NCI-H524 treated with DMSO at 0.1 percent for 48 hours (cell line): ENCODE measurements at places on chromosomes 13 and 19.
A peak's percentile ranks its signal among the peaks of the same experiment; 100 is the strongest.

DNA sequence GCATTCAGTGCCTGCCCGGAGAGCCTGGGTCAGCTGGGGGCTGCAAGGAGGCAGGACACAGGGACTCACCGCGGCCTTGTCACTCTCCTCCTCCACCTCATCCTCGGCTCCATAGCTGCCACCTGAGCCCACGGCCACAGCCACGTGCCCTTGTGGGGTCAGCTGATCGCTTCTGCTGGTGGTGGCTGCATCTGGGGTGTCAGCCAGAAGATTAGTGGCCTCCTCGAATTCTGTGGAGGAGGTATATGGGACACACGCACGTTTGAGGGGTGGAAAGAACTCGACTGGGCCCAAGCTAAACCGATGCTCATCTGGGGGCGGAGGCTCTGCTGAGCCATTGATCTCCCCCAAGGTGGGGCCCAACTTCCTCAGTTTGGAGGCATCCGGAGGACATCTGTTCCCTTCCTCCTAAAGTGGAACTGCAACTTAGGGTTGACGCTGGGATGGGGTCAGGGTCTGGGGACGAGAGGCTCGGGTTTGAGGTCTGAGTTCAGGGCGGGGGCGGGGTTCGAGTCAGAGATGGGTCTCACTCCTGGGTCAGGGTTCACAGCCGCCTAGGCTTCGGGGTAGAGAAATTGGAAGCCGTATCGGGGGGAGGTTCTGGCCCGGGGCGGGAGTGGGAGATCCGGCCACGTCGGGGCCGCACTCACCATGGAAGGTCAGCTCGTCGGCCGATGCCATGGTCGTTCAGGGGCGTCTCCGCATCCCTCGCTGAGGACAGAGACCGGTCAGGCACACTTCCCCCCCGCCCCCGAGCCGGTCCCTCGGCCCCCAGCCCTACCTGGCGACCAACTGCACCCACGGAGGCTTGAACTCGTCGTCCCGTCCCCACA lies 493 bp downstream of the YIPF2 start:
- DNase-seq = no peak

DNA sequence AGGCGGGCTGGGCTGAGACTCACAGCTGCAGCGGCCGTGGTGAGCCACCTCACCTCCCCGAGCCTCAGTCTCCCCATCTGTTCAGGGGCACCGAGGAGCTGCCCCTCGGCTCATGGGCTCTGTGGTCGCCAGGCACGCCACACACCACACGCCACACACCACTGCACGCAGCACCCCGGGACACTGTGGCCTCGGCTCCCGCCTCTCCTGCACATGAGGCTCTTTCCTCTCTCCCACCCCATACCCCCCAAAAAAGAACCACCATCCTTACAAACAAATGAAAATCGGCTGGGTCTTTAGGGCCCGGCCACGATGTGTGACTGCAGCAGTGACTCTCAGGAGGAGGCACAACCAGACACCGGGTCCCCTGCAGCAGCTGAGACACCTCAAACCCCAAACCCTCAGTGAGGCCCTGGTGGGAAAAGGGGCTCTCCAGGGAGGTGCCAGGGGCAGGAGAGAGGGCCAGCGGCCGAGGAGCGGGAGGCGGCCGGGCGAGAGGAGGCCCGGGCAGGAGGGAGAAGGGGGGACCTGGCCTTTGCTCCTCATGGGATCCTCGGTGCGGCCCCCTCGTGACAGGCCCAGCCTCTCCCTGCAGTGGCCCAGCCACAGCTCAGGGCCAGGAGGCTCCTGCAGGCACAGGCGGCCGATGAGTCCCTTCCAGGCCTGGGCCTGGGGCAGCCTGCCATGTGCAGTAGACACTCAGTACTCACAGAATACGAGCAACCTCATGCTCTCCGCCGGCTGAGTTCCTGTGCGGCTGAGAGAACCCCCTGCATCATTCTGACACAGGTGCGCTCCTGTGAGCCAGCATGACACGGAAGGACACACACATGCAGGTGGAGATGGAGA lies 66.3 kb downstream of the RASA3 start:
- DNase-seq = no peak

DNA sequence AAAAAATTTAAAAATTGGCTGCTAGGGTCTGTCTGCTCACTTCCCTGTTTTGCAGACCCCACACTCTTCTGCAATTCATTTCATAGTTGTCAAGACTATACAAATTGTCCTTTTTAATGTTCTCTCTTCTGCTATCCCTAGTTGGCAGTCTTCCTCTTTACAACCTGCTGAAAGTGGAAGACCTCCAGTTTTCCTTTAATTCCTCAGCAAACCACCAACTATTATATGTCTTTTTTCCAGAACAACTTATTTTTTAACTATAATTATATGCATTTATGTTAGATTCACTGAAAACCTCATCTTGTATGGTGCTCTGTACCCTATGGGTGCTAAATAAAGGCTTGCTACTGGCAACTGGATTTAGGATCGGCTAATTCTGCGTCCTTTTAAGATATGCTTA lies 1.1 kb upstream of the PHF11 start:
- DNase-seq = no peak

DNA sequence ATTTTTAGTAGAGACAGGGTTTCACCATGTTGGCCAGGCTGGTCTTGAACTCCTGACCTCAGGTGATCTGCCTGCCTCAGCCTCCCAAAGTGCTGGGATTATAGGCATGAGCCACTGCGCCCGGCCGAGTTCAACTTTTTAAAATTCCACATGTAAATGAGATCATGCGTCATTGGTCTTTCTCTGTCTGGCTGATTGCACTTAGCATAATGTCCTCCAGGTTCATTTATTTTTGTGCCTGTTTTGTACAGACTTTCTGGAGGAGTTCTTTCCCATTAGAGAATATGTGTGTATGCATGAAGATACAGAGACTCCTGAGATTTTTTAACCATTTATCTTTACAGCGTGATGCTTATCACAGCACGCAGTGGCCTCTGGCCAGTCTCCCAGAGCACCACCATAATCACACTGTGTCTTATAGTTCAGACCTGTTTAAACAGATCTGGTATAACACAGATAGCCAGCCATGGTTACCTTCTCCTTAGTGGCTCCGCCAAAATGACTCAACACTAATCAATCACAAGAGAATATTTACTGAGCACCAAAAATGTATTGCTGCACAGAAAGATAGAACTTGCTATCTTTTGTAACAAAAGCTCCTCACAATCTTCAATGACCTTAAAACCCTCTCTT lies 11.4 kb upstream of the STARD13 start:
- no peak for DNase-seq

GRCh38 chr19:7153022-7153421 lies 83.5 kb downstream of the ZNF557 start:
- no peak for DNase-seq

- no peak for DNase-seq
Measured at GRCh38 chr13:25469169-25469525, 97.4 kb downstream of the ATP8A2 start.

- no peak for DNase-seq
Measured at GRCh38 chr13:98664510-98664909, 87.6 kb upstream of the STK24 start.

DNA sequence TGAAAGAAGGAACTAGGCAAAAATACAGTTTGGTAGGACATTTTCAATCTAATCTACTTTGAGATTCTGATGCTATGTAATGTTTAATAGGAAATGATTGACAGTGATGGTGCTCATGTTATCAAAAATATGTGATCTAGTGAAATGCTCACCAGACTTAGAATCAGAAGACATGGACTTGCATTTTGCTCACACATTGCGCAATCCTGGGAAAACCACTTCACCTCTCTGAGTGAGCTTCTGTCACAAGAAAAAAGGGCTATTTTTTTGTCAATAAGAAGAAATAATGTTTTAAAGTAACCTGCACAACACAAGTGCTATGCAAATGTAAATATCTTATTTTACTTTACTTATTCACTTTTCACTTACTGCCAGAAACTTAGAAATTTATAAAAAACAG lies 380.9 kb upstream of the HTR2A start:
- no peak for DNase-seq

GRCh38 chr13:30607908-30608307 lies 9.8 kb upstream of the USPL1 start:
- DNase-seq = no peak

- DNase-seq = no peak
Measured at GRCh38 chr19:49939721-49940481, 10.6 kb upstream of the NUP62 start.

GRCh38 chr19:46860846-46861690 lies at the start of gene ARHGAP35:
Gene ARHGAP35 (plus strand): TSS chr19:46860997. CDS start chr19:46918676, 57,679 bp downstream.
- no peak for DNase-seq

GRCh38 chr13:30915691-30916541 lies 9.8 kb downstream of the MEDAG start:
- no peak for DNase-seq

- DNase-seq = no peak
Measured at GRCh38 chr19:49022116-49022515, 2.0 kb downstream of the CGB3 start.

- DNase-seq = no peak
Measured at GRCh38 chr13:66559093-66559492, 671.0 kb downstream of the PCDH9 start.

DNA sequence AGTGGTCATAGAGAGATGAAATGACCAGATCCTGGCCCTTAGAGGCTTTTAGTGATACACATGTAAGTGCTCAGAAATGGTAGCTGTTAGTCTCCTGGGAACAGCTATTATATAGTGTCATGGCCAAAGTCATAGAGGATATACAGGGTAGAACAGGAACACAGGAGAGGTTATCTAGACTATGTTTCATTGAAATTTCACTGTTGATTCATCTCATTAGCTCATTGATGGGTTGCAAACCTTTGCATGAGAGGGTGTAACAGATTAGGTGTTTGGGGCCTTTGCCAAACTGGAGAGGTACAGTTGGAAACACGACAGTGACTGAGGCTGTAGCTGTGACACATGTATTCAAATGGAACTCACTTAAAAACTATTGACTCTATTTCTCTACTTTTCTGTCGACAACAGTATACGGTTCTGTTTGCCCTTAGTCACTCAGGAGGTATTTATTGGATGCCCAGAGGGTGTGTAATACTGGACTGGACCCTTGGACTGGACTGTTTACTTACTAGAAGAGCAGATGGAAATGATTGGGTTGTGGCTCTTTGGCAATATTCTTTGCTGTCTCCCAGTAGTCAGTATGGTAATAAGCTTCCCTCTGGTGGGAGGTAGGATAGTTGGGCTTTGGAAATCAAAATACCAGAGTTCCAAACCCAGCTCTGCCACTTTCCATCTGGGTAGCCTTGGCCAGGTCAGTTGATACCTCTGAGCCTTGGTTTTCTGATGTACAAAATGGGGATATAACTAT lies 29.8 kb downstream of the ARHGAP35 start:
- DNase-seq = no peak

- DNase-seq = no peak
Measured at GRCh38 chr19:1266129-1266915, 2.8 kb upstream of the CIRBP start.

- no peak for DNase-seq
Measured at GRCh38 chr13:24921881-24922280, 157.9 kb downstream of the RNF17 start.

- DNase-seq = no peak
Measured at GRCh38 chr13:52921194-52921593, 72.8 kb upstream of the PCDH8 start.

DNA sequence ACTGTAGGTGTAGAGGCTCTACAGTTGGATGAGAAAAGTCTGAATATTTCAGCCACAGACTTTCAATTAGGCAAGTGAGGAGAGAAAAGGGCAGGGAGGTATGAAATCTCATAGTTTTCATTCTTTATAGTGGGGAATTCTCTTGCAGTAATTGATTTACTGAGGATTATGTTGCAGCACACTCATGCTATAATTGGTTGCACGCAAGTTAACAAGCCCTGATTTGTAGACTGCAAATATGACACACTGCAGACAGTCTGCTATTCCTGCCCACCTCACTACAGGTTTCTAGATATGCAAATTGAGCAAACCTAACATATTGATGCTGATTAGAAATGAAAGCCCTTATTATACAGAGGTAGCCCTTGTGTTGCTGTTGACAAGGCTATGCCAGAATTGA lies 139.4 kb downstream of the LHFPL6 start:
- no peak for DNase-seq

GRCh38 chr19:18967358-18968146 lies 26.5 kb upstream of the HOMER3 start:
- no peak for DNase-seq

GRCh38 chr13:28872427-28873176 lies 52.5 kb downstream of the MTUS2 start:
- no peak for DNase-seq

GRCh38 chr19:6271721-6272410 lies 7.9 kb downstream of the MLLT1 start:
- no peak for DNase-seq

DNA sequence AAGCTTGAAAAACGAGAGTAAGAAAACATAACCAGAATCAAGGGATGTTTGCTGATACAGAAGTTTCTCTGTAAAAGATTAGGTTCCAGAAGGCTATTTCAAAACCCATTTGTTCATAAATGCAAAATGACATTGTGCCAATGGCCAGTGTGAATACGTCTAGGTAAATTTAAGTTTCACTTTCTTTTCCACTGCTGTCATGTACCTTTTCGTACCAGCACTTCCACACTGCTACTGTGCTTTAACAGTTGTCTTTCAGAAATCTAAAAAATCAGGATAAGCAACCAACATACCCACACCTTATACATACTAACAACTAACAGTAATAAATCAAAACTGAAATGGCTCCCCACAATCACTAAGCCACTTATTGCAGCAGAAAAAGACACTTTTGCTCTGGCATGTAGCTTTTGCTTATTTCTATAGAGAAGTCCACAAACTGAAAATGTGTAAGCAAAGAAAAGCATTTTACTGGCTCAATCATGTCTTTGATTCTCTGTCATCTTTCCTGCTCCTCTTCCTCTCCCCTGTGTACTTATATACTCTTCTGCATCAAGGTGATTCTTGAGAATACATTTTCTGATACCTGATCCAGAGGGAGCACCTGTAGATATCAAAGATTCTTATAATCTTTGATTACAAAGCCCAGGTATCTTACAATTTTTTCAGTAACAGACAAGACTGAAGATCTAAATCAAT lies 34.3 kb downstream of the ELF1 start:
- no peak for DNase-seq

GRCh38 chr19:51688671-51689571 lies 4.2 kb upstream of the SPACA6 start:
- DNase-seq = no peak

DNA sequence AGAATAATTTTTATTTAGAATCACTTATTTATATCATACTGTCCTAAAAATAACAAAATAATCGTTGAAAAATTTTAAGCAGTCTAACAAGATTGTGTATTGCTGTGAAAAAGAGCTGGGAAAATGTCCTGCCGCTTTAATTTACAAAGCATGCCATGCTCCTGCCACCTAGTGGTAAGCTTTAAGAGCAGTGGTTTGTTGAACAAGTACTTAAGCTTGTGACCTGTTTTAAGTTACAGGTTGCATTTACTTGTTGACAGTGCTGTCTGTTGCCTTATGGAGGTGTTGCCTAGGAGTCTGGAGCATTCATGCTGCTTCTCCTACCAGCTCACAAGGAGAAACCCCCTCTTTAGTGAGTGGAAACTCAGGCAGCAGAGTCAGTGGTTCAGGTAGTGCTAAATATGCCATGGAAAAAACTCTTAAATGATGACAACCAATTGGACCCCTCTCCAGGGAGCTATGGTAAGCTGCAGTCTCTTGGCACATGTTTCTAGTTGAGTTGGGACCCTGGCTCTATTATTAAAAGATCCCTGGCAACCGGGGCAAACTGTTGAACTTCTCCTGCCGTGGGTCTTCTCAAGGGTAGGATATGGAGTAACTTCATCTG lies 68.4 kb downstream of the SPATA13 start:
- peak; percentile 19 for DNase-seq
